ENCODE measurements at places on chromosomes 11 and 22.

DNA sequence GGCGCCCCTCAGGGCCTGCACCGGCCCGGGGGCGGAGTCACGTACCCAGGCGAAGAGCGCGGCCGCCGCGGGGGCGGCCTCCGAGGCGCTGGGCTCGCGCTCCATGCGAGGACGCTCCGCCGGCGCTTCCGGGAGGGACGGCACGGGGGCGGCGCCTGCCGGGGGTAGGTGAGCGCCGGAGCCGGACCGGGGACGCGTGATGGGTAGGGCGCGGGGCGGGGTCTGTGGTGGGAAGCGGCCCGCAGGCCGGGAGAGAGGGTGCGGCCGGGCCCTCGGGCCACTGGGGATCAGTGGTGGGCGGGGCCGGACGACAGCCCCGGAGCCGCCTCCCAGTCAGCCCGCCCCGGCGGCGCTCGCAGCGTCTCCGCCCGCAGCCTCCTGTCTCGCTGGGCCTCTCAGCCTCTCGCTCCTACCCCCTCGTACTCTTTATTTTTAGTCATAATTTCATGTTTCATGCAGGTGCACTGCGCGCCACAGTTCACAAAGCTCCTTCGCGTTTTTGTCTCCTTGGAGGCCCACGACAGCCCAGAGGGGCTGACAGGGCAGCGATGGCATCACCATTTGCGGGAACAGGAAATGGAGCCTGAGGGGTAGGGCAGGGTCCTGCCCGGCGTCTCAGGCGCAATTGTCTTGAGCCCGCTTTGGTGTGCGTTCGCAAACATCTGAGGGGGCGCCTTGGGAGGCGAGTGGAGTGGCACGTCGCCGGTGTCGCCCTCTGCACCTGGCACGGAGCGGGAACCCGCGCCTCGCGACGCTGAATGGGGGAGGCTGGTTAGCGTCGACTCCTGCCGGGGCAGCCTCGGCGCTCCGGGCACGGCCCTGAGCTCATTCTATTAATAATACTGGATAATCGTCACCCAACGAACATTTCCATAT lies at the start of gene SERGEF:
SERGEF (minus strand) TSS at position 142 of the 876 bp plus-strand sequence; CDS start at position 105, 37 bp downstream.
- peak; percentile 89 for DNase-seq

GRCh38 chr11:48002561-48002960 lies 22.2 kb downstream of the PTPRJ start:
- no peak for DNase-seq

- DNase-seq: no peak
These were observed 79.9 kb downstream of the MRTFA start for GRCh38 chr22:40556641-40557040.

- DNase-seq: no peak
These were observed 70.1 kb upstream of the TENM4 start for GRCh38 chr11:79510960-79511359.

DNA sequence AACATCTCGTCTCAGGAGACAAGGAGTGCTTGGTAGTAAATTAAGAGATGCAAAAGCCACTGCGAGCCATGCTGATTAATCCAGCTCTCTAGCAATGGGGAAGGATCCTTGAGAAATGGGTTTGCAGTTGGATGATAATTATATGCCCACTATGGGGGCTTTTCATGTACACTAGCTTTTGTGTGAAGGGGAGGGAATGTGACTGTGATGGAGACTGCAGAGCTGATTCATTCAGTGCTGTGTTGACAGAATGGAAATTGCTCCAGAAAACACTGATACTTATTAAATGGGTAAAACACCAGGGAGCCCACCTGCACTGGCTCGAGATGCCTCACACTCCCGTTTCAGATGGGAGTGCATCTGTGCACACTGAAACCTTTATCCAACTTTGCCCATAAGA lies 37.0 kb upstream of the KIRREL3 start:
- DNase-seq: no peak

GRCh38 chr11:117376517-117376916 lies 48.9 kb downstream of the CEP164 start:
- DNase-seq: no peak

All from activated CD4-positive, CD25-positive, alpha-beta regulatory T cell (primary cell).